ENCODE measurements at places on chromosomes 3 and 15.

DNA sequence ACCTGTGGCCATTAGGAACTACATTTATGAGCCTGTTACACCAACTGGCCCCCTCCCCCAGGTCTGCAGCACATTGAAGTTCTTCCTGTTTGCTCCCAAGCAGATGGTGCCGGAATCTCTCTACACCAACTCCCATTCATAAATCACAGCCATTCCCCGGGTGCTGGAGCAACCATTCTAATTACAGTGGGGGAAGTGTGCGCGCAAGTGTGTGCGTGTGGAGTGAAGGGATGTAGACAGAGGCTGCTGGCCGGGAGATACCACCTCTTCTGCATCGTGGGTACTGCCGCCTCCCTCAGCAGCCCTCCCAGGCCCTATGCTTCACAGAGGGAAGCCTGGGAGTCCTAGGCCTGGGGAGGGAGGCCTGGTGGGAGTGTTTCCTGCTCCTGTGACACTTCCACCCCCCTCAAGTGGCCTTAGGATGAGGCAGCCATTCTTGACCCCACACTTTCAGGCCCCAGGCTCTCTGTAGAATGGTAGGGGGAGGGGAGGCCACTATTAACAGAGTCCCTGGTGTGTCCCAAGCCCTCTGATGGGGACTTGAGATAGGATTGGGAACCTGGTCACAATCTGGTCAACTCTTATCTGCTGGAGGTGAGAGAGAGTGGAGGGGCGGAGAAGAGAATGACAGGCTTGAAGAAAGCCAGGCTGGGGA, 69.1 kb downstream of the MAGEF1 start:
- DNase-seq: no peak

GRCh38 chr3:165404357-165405027, 208.3 kb upstream of the SLITRK3 start:
- DNase-seq: no peak

DNA sequence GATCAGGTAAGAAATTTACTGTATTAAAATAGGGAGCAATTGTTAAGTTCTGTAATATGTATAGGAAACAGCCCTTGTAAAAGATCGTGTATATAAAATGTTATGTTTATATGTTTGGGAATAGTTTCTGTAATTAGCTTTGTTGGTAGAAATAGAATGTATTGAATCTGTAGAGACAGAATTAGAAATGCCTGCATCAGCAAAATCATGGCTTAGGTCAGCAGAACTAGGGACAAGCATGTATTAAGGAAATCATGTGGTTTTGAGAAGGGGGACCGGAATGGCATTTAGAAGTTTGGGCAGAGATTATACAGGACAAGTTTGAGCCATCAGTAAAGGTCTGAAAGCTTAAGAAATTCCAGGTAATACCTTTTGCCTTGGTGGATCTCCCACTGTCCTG, 177.9 kb downstream of the ERC2 start:
- no peak for DNase-seq

- DNase-seq: no peak
Observed at GRCh38 chr15:57415602-57416001, 39.3 kb downstream of the CGNL1 start.

GRCh38 chr3:29168696-29169095, 112.2 kb upstream of the RBMS3 start:
- no peak for DNase-seq

- DNase-seq: no peak
Observed at GRCh38 chr3:194854659-194855390, 169.1 kb downstream of the FAM43A start.

GRCh38 chr3:101631098-101631796, 45.7 kb downstream of the ZBTB11 start:
- DNase-seq: no peak

- no peak for DNase-seq
Observed at GRCh38 chr3:148606979-148607378, 90.7 kb upstream of the AGTR1 start.

- no peak for DNase-seq
Observed at GRCh38 chr15:87207990-87208580, 1048.5 kb downstream of the NTRK3 start.

DNA sequence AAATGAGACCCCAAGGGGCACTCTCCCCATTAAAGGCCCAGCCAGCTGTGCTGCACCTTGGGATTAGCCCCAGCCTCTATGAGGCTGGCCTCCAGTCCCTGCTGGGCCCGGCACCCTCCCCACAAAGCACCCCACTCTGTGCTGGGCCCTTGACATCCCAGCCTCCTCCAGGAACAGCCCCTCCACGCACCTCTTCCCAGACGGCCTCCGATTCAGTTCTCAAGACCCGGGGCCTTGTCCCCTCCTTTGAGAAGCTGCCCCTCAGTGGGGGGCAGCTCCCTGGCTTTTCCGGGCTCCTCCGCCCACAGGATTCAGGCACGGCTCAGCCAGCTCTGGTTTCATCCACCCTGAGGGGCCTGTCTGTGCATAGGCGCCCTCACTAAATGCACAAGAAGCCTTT, 144.1 kb downstream of the LRRK1 start:
- DNase-seq: no peak

GRCh38 chr3:16761571-16761970, 123.2 kb upstream of the PLCL2 start:
- DNase-seq: no peak

DNA sequence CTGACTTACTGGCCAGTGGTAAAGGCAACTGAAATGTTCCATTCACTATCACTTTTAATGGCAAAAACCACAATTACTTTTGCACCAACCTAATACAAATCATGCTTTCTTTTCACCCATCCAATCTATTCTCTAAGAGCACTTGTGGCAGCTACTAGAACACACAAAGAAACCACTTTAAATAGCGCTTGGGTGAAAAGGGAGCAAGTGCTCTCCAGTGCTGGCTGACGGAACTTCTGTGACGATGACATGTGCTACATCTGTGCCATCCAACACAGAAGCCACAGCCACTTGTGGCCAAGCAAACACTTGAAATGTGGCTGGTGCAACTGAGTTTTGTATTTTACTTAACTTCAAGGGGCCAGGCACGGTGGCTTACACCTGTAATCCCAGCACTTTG, 18.9 kb downstream of the SH3BP5 start:
- DNase-seq: no peak

DNA sequence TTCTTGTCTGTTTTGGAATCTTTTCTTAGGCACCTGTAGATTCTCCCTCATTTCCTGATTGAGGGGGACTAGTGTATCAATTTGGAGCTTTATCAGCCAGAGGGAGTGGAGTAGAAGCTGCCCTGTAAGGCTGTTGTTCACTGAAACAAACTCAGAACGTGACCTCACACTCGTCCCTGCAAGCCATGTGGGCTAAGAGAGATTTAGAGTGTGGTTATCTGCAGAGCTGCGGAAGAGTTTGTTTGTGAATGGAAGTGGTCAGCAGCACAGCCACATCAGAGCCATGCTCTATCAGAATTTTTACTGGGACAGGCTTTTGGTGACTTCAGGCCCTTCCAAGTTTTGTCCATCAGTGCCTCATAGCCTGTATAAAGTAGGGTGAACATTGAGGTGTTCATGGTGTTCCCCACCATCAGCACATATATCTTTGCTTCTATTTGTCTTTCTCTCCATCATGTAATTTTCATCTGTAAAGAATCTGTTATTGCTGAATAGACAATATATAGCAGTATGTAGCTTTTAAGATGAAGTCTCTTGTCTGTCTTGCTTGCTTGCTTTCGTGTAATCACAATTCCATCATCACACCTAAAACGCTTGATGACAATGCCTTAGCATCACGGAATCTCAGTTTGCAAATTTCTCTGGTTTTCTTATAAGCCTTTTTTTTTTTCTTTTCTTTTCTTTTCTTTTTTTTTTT, 37.0 kb downstream of the LARS2 start:
- no peak for DNase-seq

- no peak for DNase-seq
Observed at GRCh38 chr15:66524838-66525237, 19.7 kb downstream of the ZWILCH start.

DNA sequence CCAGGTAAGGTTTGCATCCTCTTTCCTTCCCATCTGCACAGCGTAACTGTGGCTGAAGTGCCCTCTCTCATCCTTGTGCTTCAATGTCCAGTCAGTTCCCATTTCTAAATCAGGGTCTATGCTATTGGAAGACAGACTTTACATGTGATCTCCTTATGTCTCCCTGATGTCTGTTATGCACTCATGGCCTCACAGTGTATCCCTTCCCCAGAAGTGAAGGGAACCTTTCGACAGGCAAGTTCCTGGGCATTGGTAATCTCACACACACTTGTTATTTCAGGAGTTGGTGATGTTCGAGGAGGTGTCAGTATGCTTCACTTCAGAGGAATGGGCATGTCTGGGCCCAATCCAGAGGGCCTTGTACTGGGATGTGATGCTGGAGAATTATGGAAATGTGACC, 7.4 kb downstream of the ZNF197 start:
- no peak for DNase-seq

- DNase-seq: no peak
Observed at GRCh38 chr3:14240366-14240765, 61.7 kb downstream of the LSM3 start.

DNA sequence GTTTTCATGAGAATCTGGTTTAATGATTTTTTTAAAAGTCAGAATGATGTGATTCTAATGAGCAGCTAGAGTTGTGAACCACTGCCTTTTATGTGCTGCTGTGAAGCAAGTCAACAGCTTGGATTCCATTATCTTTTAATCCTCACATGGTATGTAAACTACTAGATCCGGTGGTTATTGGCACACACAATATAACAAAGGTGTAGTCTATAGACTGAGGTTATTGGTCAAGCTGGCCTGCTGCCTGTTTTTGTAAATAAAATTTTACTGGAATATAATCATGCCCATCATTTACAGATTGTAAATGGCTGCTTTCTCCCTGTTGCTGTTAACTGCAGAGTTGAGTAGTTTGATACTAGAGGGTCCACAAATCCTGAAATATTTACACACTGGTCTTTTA, 103.1 kb downstream of the OTOL1 start:
- DNase-seq: no peak

Data from stimulated activated CD4-positive, alpha-beta T cell treated with anti-CD3 and anti-CD28 coated beads, Interleukin-1b, Interleukin-23, amount 100 ng/mL, for 1 hour (primary cell).